Kidney (tissue), 22 donors: ENCODE measurements at places on chromosomes 7 and 10. TPM values are rescaled to one million over a fixed set of nuclear protein-coding genes. Genes with fewer than 3 reads are reported as not detected.

The OR2AE1 gene
- not detected for polyA plus RNA-seq

The TET1 gene
- polyA plus RNA-seq, result 0.22 TPM

The CDHR1 gene
- 0.47 TPM for polyA plus RNA-seq

The PAOX gene
- polyA plus RNA-seq, result 14.4 TPM

The LRRD1 gene
- polyA plus RNA-seq, result not detected

The GNAT3 gene
- not detected for polyA plus RNA-seq

The PRKAR2B gene
- 7.3 TPM for polyA plus RNA-seq

The ABCB4 gene
- polyA plus RNA-seq, result 2.0 TPM

The CUTC gene
- 19.1 TPM for polyA plus RNA-seq
